ENCODE measurements at places on chromosomes 11 and 22.
A peak's percentile ranks its signal among the peaks of the same experiment; 100 is the strongest.

GRCh38 chr11:47442514-47442913 lies 6.4 kb downstream of the RAPSN start:
- peak; percentile 69 for DNase-seq

- DNase-seq, result no peak
Measured at GRCh38 chr11:47181271-47181670, 4.6 kb upstream of the ARFGAP2 start.

DNA sequence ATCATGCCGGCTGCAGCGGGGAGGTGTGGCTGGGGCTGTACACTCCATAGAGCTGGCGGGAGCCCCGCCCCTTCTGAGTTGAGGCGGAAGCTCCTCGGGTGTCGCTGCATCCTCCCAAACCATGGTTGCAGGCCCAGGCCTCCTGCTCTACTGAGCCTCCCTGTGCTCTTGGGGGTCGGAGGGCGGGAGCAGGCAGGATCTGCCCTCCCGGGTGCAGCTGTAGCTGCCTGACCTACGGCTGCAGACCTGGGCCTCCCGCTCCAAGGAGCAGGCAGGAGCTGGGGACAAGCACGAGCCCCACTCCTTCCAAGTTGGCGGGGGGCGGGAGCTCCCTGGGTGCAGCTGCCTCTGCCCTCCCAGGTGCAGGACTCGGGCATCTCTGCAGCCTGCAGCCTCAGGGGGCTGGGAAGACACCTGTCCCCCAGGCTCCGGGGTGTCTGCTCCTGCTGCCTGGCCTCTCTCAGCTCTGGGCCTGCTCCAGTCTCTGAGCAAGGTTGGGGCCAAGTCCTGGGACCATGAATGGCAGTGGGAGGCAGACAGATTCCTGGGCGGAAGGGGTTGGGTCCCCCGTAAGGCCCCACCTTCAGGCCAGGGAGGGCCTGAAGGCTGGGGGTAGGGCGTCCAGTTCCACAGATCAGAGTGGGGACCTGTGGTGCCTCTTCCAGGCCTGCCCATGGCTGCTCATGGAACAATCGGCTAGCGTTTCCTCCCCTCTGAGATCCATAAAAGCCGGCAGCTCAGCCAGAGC lies 46.4 kb upstream of the SC5D start:
- DNase-seq, result no peak

DNA sequence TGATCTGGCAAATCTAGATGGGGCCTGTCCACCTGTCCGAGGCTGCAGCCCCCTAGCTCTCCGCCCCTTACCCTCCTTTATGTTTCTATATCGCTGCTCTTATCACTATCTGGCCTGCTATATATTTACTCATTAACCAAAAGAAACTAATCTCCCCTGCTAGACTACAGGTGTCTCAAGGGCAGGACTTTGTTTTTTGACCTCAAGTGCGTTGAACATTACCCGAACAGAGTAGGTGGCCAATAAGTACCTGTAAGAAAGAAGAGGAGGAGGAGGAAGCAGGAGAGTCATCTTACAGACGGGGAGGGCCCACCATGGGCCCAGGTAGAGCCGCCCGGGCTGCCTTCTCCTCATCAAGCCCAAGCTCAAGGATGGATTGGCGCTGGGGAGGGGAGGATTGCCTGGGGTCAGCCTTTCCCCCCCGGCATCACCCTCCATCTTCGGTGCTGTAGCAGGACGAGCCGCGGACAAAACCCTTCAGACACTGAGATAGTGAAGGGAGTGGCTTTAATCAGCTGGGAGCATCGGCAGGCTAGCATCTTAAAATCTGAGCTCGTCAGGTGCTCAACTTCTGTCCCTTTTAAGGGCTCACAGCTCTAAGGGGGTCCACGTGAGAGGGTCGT lies 1.2 kb upstream of the P2RY6 start:
- DNase-seq, result no peak

GRCh38 chr11:46308631-46309419 lies 31.4 kb downstream of the CREB3L1 start:
- peak; percentile 50 for DNase-seq

GRCh38 chr22:42697542-42698013 lies 23.1 kb downstream of the A4GALT start:
- DNase-seq, result no peak
